ENCODE measurements at places on chromosomes 7 and 10.

- no peak for DNase-seq
Measured at GRCh38 chr10:124992462-124993344, 50.8 kb downstream of the ZRANB1 start.

DNA sequence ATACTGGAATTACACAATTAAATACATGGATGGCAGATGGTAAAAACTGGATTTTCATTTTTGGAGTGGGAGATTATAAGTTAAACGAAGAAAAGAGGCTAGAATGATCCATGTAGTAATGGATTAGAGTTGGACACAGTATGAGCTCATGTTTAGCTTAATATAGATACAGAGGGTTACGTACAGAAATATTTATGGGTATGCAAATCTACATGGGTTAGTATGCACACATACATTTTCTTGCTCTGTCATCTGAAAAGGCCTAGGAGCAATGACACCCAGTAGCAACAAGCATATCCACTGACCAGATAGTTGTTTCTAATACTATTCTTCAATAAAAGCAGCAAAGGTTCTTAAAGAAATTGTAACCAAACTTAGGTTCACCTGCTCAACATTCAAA, 366.4 kb downstream of the SEMA3D start:
- no peak for DNase-seq

DNA sequence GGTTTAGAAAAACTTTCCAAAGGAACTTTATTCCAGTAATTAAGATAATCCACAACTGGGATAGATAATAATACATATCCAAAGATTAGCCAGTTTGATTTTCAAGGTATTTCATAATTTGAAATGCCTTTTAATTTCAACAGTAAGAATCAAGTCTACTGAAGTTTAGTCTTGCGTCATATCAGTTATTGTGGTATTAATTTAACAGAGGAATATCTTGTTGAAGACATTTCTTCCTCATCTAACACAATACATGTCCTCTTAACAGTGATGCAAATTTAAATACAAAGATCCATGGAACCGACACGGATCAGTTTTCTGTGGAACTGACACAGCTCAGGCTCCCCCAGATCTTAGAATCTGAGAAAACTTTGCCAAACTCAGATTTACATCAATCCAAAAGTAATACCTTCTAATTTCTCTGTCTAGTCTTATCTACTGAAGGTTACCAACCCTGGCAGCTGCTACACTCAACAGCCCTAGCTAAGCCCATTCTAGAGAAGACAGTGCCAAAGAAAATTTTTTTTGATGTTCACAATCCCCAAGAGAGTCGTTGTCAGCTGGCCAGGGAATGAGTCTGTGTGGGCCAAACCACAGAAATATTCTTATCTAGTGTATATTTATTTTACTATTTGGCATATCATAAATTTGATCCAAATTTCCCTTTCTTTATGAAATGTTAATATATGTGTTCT, 365.2 kb upstream of the MEOX2 start:
- DNase-seq, result no peak

DNA sequence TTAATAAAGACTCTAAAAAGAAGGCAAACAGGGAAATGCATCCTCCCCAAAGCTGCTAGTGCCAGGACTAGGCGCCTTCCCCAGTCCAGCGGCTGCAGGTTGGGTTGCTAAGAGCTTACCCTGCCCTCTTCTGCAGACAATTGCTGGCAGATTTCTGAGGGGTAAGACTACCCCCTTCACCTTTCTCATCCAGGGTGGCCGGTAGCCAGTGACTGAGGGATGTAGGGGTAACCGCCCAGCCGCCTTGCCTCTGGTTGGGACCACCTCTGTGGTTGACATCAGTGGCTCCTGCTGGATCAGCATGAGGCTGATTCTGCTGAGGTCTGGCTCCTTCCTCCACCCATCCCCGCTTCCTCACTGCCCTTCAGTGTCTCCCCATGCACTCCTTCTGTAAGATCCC, 71.2 kb downstream of the ADCYAP1R1 start:
- DNase-seq, result no peak

DNA sequence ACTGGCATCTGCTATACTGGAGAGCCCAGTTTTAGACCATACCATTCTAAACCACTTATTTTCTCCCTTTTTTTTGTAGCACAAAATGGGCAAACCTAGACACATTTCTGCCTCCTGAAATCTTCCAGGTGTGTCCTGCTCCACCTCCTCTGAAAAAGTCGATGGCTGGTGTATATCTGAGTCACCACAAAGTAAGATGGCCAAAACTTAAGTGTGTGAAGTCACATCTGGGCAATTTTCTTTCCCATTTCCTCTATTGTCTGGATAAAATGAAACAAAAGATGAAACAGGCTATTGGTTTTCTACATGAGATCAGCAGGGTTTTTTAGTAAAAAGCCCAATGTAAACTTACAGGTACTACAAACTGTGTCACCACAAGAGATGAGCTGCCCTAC, 65.5 kb downstream of the OSBPL3 start:
- DNase-seq, result no peak

GRCh38 chr10:15681076-15681475, 38.6 kb downstream of the ITGA8 start:
- no peak for DNase-seq

- peak; percentile 58 for DNase-seq
Measured at GRCh38 chr7:50661345-50662040, 96.3 kb upstream of the DDC start.

- DNase-seq, result no peak
Measured at GRCh38 chr10:59181668-59182067, 5.2 kb downstream of the PHYHIPL start.

DNA sequence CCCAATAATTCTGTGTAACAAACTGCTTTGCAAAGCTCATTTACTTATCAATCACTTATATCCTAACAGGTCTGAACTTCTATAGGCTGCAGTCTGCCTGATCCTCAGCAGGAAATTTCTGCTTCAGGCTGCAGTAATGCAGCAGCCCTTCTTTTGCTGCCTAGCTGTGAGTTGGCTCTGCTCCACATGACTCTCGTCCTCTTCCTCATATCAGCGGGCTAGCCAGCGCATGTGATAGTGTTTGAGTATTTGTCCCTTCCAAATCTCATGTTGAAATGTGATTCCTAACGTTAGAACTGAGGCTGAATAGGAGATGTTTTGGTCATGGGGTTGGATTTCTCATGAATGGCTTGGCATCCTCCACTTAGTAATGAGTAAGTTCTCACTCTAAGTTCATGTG, 387.8 kb downstream of the SEMA3D start:
- no peak for DNase-seq

- DNase-seq, result peak; percentile 8
Measured at GRCh38 chr7:45563941-45564461, 10.2 kb upstream of the ADCY1 start.

- no peak for DNase-seq
Measured at GRCh38 chr10:110398419-110399105, 93.8 kb upstream of the SMNDC1 start.

GRCh38 chr7:25087855-25088254, 37.2 kb downstream of the CYCS start:
- DNase-seq, result no peak

DNA sequence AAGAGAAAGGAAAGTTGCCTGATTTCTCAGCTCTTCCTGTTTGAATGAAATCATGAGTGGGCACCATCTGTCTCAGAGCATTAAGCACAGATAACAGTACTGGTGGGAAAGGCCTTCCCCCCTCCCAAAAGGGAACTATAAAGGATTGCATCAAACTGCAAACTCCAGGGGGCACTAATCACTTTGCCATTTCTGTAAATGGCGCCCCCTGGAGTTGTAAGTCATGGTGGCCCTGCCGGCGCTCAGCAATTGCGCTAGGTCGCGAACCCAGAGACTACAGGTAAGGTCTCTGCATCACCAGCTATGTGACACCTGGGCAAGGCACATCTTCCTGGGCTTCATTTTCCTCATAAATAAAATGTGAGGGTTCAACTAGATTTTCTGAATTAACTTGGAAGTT, 11.1 kb downstream of the LRRC4 start:
- DNase-seq, result peak; percentile 67

GRCh38 chr10:131202990-131203389, 108.5 kb downstream of the TCERG1L start:
- no peak for DNase-seq

GRCh38 chr7:134470864-134471263, 12.0 kb upstream of the AKR1B1 start:
- no peak for DNase-seq

GRCh38 chr7:155408651-155409586, 49.0 kb upstream of the EN2 start:
- no peak for DNase-seq

GRCh38 chr10:118918587-118918986, 110.9 kb upstream of the NANOS1 start:
- DNase-seq, result no peak

DNA sequence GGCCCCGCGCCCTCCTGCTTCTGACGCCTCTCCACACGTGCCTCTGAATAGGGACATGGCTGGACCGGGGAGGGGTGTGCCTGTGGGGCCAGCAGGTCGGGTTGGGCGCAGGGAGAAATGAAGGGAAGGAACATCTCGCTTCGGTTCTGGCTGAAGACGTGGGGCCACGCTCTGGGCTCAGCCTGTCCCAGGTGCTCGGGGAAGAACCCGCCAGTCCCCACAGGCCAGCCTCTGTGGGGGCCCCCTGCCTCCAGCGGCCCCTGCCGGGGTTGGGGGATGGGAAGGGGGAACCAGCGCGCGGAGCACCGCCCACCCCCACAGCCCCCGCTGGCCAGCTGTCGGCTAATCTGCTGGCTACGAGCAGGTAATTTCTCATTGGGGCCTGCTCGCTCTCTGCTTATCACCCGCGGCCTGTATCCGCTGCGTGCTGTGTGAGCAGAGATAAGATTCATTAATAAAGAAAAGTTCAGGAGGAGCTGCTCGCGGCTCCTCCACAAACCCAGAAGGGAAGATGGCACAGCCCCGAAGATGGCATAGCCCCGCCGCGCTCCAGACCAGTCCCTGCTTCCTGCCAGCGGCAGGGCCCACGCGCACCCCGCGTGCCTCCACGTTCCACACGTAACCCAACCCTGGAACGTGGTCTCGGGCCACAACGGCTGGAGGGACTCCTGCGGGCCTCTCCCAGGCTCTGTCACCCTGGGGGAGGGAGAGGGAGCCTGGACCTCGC, 186.2 kb downstream of the ELFN1 start:
- no peak for DNase-seq

- no peak for DNase-seq
Measured at GRCh38 chr7:36942541-36942940, 218.2 kb upstream of the AOAH start.

DNA sequence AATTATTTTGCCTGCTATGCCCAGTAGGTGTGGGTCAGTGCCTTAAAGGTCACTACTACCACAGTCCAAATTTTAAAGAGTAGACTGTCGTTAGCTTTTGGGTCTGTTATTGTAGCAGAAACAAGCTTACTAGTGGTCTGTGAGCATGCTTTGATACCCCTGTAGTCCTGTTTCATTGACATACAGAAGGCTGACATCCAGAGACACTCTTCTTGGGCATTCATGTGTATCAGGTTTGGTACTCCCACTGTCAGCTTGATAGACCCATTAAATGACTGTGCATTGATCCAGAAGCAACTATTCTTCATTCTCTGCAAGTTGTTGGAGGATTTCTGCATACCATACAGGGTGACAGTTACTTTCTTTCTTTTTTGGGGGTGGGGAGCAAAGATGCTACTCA, 884.4 kb upstream of the CELF2 start:
- DNase-seq, result no peak

- peak; percentile 93 for DNase-seq
Measured at GRCh38 chr7:138460176-138460648, at the start of gene TRIM24. Gene TRIM24, plus strand, starts transcription at chr7:138460259. Its CDS starts 290 bp downstream, at chr7:138460549.

- peak; percentile 100 for DNase-seq
Measured at GRCh38 chr7:44581879-44582603, at the start of gene TMED4. Gene TMED4, minus strand, starts transcription at chr7:44582231. Its CDS starts 25 bp downstream, at chr7:44582206.

DNA sequence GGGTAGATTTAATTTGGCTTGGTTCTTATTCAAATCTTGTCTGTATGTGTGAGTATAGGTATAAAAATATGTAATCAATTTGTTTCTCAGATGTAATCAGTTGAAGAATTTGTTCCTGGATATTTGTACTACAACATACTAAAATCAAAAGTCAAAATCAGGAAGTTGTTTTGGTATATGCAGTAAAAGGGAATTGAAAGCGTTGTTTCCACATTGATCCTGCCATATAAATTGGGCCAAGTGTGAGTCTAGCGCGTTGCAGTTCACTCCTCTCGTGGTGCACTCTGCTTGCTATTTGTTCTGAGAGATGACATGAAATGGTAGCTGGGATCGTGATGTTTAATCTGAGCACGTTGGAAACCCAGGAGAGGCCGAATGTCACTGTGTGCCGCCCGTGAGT, 55.9 kb downstream of the SHH start:
- no peak for DNase-seq

DNA sequence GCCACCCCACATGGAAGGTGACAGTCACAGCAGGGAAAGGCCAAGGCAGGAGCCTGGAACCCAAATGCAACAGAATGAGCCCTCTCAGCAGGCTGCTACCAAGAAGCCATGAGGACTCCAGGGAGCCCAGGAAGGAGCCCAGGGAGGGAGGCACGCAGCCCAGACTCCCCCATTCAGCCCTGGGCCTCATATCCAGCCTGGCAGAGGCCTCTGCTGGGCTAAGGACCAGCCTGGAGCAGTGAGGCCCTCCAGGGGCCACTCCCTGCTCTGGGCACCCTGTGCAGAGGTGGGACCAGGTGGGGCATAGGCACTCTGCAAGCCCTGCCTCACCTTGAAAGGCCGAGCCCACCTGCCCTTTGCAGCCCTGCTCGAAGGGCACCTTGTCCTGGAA, 25.8 kb upstream of the ZNF488 start:
- no peak for DNase-seq

DNA sequence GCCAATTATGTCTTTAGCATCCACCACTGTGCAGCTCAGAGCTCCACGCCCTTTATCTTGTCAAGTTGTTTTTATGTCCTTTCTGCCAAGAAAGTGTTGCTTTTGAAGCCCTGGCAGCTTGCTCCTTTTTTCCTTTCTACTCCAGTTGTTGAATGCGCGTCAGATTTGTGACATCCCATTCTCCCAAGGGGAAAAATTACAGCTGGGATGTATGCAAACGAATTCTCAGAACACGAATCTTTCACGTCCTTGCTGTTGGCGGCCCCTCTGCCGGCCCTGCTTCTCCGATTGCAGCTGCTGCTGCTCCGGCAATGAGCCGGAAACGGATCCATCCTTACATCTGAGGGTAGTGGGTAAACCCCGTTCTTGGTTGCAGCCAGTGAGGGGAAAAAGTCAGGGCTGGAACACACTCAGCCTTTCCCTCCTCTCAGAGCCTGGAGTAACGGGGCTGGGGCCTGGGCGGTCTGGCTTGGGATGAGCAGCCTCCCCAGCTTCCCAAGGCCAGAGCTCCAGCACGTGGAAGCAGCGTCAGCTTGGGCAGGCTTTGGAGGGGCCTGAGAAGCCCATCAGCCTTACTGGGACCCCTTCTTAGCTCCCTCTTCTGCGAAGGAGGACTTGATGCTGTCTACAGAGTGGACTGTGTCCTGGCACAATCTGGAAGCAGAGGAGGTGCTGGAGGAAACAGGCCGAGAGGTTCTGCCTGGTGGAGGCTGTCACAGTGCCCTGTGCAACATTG, 79.0 kb upstream of the CHST15 start:
- no peak for DNase-seq

DNA sequence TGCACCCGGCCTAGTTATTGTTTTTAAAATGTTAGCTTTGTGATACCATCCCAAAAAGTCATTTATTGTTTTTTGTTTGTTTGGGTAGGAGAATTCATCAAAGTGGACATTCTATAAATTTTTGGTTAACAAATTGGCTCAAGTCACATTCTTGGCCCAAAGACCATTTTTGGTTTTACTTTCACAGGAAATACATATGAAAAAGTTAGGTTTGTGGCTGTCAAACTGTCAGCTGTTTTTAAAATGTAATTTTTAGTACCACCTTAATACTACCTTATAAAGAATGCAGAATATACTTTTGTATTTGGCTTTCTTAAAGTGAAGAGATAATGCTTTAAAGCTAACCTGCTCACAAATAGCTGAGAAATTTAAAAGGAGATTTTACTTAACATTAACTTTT, 25.1 kb downstream of the TMEM168 start:
- DNase-seq, result no peak

Data from activated CD8-positive, alpha-beta memory T cell treated with anti-CD3 and anti-CD28 coated beads, Interleukin-2, amount 50 U/mL, for 48 hours (primary cell).